Activated CD4-positive, alpha-beta T cell treated with anti-CD3 and anti-CD28 coated beads, Interleukin-2, amount 10 ng/mL, durations not matched to agents 7 days and 5 days (primary cell): ENCODE measurements at places on chromosomes 1 and 21.
A peak's percentile ranks its signal among the peaks of the same experiment; 100 is the strongest.

DNA sequence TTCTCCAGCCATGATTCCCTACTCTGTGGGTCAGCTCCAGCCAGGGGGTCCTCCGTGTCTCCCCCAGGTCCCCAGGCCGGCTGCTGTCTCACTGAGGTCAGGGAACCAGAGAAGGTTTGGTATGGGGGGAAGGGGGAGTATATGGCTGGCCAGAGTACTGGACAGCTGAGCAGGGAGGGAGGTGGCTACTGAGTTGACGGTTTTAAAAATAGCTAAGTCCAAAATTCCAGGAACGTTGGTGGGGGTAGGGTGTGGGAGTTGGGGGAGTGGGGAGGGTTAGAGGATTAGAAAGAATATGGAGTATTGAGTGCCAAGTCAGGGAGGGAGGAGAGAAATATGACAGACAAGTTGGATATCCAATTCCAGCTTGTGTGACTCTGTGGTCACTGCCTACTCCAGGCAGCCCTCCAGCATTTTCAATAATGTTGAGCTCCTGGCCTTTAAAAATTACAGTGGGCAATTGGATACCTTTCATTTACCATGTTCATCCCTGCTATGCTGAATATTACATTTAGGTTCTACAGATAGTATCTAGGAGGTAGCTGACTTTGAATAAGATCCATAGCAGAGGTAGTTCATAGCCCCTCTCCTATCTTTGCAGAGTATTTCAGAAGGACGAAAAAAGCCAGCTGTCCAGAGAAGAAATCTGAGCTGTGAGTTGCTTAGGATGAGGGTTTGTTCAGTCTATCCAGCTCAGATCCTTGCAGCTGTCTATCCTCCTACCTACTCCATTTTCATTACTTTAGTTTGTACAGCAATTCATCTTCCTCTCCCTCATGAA is at the start of gene HJV:
TSS of gene HJV (minus strand) at position 114 of the 781 bp plus-strand sequence. CDS start 1,504 bp downstream, outside the sequence.
- DNase-seq = no peak

GRCh38 chr1:98965394-98965793 is 39.3 kb downstream of the PLPPR5 start:
- no peak for DNase-seq

- no peak for DNase-seq
Observed at GRCh38 chr1:244128591-244129383, 77.7 kb downstream of the ZBTB18 start.

DNA sequence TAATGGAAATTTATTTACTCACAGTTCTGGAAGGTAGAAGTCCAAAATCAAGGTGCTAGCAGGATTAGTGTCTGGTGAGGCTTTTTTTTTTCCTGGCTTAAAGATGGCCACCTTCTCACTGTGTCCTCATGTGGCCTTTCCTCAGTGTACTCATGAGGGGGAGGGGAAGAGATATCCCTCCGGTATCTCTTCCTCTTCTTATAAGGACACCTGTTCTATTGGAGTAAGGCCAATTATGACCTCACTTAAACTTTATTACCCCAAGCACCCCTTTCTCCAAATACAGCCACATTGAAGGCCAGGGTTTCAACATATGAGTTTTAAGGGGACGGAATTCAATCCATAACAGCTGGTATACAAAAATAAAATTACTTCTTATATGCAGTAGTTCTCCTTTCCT is 203.7 kb upstream of the C1orf87 start:
- no peak for DNase-seq

GRCh38 chr1:110011527-110012041 is 22.8 kb upstream of the STRIP1 start:
- DNase-seq = peak; percentile 60
